Aortic smooth muscle cell (primary cell): ENCODE measurements at places on chromosomes 3 and 15. TPM values are rescaled to one million over a fixed set of nuclear protein-coding genes. Genes with fewer than 3 reads are reported as not detected.

The AGBL1 gene
- total RNA-seq, result not detected in 2 replicates

The KBTBD12 gene
- total RNA-seq, result 0.12 TPM in 1 of 2 replicates, not detected in the other

The PROS1 gene
- 52.4 and 57.9 TPM in 2 replicates for total RNA-seq

The UBP1 gene
- 53.8 and 56.6 TPM in 2 replicates for total RNA-seq

The CPLX3 gene
- total RNA-seq, result under 0.01 TPM in 1 of 2 replicates, not detected in the other

The EXD1 gene
- not detected in 2 replicates for total RNA-seq

The FAM162A gene
- 11.9 and 19.8 TPM in 2 replicates for total RNA-seq
